ENCODE measurements at places on chromosomes 5 and 9.
A peak's percentile ranks its signal among the peaks of the same experiment; 100 is the strongest.

DNA sequence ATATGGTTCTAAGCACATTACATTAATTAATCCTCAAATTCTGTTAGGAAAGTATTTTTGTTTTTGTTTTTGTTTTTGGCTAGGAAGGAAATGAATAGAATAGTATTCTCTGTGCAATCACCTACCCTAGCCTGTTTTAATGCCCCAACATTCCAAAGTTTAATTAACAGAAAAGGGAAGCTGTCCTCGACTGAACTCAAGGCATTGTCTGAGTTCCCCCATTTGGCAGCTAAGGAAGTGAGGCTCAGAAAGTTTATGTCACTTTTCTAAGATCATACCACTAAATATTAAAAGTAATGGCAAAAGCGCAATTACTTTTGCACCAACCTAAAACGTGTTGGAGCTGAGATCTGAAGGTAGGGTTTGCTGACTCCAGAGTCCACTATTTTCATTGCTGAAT lies 59.8 kb downstream of the FGF1 start:
- no peak for DNase-seq

GRCh38 chr5:168085261-168086031 lies 206.0 kb upstream of the WWC1 start:
- no peak for DNase-seq

GRCh38 chr5:154044581-154044980 lies 5.8 kb downstream of the MFAP3 start:
- no peak for DNase-seq

DNA sequence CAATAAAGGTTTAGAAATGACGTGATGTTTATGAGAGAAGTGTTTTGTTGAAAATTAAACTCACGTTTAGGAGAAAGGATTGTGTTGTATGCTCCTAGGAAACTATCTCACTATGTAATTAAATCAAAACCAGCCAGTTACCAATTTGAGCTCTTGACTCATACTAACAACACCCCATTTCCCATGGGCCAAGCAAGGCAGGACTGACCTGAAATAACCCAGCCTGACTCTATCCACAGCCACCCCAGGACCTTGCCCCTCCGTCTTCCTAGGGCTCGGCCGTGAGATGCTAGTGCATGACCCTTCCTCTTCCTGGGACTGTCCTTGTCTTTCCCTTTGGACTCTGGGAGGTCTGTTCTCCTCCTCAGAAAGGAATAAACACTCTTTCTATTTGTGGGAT lies 16.4 kb downstream of the TLR4 start:
- DNase-seq: no peak

GRCh38 chr9:107875571-107875980 lies 386.0 kb upstream of the KLF4 start:
- no peak for DNase-seq

GRCh38 chr5:66340786-66341185 lies 196.7 kb downstream of the SREK1 start:
- no peak for DNase-seq

GRCh38 chr9:19577411-19577810 lies 168.6 kb downstream of the ACER2 start:
- no peak for DNase-seq

GRCh38 chr5:146079695-146080373 lies 25.5 kb downstream of the PLAC8L1 start:
- no peak for DNase-seq

GRCh38 chr5:158430798-158431167 lies 571.8 kb upstream of the CLINT1 start:
- no peak for DNase-seq

GRCh38 chr5:73103870-73104299 lies 16.5 kb upstream of the TMEM171 start:
- no peak for DNase-seq

DNA sequence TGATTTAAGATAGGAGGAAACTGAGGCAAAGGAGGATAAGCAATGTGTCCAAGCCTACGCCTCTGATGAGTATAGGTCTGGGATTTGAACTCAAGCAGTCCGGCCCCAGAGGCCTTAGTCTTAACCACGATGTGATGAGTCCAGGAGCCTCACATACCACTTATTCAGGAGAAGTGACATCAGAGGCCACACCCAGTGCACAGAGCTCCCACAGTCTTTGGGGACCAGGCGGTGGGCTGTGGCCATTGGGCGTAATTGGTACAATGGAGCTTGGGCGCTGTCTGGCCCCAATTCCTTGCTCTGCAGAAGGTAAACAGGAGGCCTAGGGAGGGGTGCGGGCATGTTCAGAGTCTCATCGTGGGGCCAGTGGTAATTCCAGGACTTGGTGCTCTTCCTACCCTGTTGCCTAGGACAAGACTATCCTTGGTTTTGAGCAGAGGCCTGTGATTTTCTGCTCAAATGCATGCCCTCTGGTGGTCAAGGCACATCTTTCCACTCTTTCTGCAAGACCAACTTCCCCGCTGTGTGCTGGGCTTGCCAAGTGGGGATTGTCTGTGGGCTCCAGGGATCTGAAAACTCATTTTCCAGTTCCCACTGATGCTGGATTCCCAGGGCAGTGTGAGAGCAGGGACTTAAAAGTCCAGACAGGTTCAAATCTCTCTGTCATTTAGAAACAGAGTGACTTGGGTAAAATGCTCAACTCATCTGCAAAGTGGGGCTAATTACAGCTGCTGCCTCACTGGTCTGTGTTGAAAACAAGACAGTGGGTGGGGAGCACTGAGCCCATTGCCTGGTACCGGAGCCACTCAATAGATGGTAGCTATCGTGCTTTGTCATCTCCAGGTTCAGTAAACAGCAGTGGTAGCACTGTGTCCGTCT lies 15.8 kb downstream of the NDST1 start:
- DNase-seq: no peak

GRCh38 chr5:17151686-17152085 lies 65.7 kb upstream of the BASP1 start:
- no peak for DNase-seq

DNA sequence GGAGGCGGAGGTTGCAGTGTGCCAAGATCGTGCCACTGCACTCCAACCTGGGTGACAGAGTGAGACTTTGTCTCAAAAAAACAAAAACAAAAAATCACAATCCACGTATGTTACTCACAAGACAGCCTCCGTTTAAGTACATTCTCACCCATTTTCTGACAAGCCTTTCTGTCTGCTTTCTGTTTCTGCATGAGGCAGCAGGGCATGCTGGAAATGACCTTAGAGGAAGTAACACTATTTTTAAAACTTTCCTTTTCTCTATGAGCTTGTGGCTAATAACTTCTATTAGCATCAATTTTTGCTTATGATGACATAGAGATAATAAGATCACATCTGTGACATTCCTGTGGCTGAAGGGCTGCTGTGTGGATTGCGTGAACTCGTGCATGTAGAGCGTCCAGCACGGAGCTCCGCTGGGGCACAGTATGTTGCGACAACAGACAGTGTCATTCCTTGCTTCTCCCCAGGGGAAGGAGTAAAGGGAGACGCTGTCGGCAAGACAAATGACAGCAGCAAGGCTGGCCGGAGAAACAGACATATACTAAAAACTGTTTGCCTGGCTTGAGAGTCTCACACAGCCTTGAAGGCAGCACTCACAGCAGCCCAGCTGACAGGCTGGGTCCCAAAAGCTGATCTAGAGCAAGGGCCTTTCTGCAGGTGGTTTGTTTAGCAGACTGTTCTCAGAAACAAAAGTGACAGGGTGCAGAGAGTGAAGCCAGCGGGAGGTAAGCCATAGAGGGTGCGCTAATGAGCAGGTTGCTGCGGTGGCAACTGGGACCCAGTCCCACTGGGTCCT lies 1.6 kb downstream of the BTNL3 start:
- no peak for DNase-seq

GRCh38 chr5:40689438-40689837 lies 9.7 kb downstream of the PTGER4 start:
- no peak for DNase-seq

DNA sequence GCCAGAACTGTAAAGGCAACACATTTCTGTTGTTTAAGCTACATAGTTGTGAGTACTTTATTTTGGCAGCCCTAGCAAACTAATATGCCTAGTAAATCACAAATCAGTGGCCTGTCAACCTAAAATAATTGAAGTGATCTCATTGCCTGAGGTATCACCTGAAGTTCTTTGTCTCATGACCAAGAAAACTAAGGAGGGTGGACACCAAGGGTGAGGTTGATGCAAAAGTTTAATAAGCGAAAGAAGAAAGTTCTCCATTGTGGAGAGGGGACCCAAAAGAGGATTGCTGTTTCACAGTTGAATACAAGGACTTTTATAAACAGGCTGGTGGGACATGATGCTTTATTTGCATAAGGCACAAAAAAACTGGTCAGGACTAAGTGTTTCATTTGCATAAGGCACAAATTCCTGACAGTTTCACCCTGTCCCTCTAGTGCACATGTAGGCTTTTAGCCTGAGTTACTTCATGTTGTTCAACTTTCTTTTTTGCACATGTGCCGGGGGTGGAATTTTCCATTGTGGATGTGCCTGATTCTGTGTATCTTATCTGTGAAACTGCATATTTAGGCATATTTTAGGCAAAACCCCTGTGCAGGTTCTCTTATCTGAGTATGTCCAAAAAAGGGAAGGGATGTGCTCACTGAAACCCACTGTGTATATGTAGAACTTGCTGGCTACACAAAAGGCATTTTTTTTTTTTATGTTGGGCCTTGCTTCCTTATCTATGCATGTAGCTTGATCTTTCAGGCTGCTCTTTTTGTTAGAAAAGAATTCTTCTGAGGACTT lies 108.6 kb upstream of the RAI14 start:
- DNase-seq: no peak

GRCh38 chr5:56432321-56432720 lies 199.2 kb upstream of the ANKRD55 start:
- DNase-seq: no peak

DNA sequence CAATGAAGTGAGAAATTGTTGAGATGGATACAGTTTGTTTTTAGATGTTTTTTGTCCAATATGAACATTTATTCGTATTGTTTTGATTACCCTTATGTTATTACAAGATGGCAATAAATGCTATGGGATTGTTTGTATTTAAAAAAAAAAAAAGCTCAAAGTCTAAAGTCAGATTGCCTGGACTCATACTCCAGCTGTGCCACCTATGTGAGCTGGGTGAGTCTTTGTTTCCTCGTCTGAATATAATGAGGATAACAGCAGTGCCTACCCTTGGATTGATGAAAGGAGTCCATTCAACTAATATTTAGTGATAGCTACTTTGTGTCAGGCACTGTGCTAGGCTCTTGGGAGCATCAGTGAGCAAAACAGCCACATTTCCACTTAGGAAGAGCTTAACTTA lies 14.6 kb upstream of the CCNJL start:
- DNase-seq: no peak

DNA sequence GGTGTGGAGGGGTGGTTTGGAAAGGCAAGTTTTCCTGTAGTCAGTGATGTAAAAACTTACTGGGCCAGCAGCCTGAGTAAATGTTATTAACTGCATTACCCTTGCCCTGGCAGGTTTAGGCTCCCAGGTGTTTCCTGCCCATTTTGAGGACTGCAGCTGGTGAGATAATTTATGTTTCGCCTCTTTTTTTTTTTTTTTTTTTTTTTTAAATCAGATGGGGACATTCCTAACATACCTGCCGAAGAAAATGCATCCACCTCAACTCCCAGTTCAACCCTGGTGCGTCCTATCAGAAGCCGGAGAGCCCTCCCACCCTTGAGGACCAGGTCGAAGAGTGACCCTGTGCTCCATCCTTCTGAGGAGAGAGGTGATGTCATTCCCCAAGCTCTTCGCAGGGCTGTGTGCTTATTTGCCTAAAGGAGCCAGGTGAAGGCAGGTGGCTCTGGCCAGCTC lies 60.6 kb downstream of the ENTREP1 start:
- DNase-seq: peak; percentile 52

DNA sequence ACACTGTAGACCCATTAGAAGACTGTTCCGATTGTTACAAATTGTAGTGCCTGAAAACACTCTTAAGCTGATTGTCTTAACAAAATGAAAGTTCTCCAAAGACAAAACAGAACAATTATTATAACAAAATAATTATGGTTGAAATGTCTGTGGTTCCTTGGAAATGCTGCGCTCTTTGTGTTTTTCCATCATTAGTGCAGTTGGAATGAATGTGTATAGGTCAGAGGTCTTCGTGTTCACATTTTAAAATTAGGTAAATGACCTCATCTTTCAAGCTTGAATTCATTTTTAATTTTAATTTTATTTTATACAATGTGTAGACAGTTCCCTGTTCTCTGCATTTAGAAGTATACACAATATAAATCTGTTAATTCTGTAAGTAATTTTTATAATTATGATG lies 56.7 kb upstream of the NXNL2 start:
- DNase-seq: no peak

DNA sequence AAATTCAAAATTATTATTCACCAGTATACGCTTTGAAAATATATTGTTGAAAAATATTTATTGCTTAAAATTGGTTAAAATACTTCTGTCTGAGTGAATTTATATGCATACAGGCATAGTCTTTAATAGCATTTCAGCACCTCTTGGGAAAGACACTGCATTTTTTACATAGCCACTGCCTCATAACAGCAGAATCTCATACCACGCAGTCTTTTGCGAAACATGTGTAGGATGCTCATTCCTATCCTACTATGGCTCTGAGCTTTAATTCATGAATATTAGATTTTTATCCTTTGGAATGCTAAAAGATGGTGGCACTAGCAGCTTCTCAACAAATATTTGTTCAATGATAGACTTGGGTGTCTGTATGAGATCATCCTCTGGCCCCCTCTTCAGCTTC lies 94.0 kb upstream of the SH3GL2 start:
- DNase-seq: no peak

DNA sequence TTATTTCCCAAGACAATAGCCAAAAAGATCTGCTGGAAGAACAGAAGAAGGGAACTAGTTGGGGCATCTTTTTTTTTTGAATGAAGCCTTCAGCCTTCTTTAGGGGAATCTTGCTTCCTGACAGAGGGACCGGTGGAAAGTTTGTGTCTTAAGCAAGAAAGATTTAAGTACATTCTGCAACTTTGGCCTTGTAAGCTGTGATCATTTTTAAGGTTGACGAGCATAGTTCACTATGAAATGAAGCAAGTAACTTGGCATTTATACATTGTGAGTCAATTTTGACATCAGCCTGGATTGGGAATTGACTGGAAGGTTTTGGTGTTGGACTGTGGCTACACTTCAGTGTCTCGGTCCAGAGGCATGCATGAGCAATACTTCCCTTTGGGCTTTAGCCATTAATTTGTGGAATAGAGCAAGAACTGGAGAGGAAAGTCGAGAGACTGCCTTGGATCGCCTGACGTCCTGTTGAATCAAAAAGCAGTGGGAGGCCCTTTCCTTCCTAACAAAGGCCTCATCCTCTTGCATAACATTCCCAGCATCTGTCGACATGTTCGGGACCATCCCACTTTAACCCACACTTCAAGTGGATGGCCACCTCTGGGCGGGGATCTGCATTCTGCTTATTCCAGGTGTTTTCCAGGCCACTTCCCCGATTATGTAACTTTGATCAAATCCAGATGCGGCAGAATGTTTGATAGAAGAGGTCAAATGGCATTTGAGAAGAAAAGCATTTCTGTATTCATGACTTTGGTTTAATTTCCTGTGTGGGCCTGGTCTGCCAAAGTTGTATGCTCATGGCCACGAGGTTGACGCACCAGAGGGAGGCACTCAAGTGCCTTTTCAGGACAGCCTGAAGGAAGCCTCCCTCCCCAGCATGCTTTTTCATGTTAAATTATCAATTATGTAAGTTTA lies 12.5 kb downstream of the ABL1 start:
- DNase-seq: peak; percentile 26

GRCh38 chr5:143757116-143757515 lies 54.8 kb upstream of the HMHB1 start:
- DNase-seq: no peak

- DNase-seq: peak; percentile 44
These were observed 74.5 kb downstream of the ADAMTS2 start for GRCh38 chr5:179270581-179271427.
